Activated T-helper 2 cell treated with anti-CD3 and anti-CD28 coated beads, Interferon-gamma antibody, Interleukin-2, Interleukin-4, amounts not matched to agents 10 μg/mL and 5 μg/mL and 100 μg/mL, durations not matched to agents 14 hours and 24 hours and 36 hours (primary cell): ENCODE measurements at places on chromosomes 1 and 21. TPM values are rescaled to one million over a fixed set of nuclear protein-coding genes. Genes with fewer than 3 reads are reported as not detected.

RHEX gene
- not detected in 2 replicates for total RNA-seq

MFAP2 gene
- 0.32 TPM in 1 of 2 replicates, not detected in the other for total RNA-seq

CLCA1 gene
- not detected in 2 replicates for total RNA-seq

ADGRL4 gene
- total RNA-seq = not detected in 2 replicates

CFAP107 gene
- not detected in 2 replicates for total RNA-seq

IL10RB gene
- 23.4 and 24.7 TPM in 2 replicates for total RNA-seq

ANKRD65 gene
- total RNA-seq = not detected in 2 replicates

DNA sequence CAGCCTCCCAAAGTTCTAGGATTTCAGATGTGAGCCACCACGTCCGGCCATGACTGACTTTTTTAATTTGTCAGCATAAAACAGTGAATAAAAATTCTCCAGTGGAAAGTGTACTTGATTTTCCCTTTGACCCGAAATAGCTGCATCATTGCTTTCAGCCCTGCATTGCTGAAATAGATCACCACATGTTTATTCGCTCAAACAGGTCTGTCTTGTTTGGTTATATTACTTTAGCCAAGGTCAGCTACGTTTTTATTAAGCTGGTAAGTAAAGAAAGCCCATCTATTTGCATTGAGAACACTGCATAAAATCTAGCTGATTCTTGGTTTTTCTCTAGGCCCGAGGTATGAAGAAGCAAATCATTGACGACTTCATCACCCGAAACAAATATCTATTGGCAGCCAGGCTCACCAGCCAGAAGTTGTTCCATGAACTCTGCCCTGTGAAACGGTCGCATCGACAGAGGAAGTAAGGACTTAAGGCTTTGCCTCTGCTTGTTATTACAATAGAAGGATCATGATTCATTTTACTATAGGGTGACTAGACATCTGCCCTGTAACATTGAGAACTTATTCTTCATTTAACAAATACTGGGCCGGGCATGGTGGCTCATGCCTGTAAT is 25.6 kb downstream of the AGMAT start:
- no peak for DNase-seq

DNA sequence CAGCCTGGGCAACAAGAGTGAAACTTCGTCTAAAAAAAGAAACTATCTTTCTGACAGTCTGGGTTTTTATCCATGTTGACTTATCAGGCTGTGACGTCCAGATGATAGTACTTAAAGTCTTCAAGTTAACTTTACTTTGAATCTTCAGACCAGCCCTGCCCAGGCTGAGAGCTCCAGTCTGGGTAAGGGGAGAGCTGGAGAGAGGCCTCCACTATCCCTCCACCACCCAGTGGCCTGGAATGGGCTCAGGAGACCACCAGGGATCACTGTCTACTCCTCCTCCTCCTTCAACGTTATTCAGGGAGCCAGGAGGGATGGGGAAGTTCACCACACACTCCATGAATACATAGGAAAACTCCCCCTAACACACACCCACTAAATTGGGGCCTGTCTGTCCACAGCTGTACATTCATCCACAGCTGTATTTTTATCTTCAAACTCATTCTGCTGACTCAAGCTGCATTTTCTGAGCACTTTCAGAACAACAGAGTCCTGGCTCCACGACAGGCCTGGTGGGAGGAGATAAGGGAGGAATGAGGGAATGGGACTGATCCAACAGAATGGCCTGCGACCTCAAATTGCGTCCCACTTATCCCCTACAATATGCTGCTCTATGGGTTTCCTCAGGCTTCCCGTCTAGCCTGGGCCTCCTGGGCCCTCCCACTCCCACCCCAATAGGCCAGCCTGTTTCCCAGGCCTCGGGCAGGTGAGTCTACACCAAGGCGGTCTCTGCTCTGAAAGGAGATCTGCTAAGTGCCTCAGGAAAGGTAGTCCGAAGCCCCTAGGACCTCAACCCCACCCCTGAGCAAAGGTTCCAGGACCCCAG is 1.8 kb downstream of the SLC45A3 start:
- DNase-seq = no peak

- no peak for DNase-seq
Measured at GRCh38 chr1:212621043-212621948, 12.7 kb downstream of the ATF3 start.

DNA sequence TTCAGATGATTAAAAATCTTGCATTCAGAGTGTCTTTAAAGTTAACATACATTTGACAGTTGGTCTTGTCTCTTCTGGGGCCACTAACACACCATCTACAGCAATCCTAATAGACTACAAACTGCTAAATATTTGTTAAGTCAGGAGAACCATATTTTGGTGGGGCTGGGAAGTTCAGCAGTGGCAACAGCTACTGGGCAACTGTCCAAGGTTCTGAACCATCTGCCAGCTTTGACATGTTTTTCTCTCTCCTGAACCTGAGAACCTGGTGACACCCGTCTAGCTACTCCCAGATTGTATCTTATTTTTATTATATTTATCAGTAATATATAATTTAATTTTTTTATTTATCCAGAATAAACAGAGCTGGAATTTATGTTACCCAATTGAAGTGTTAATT is 199.0 kb upstream of the DPYD start:
- no peak for DNase-seq

GRCh38 chr1:68590473-68590872 is 93.6 kb upstream of the DEPDC1 start:
- no peak for DNase-seq

DNA sequence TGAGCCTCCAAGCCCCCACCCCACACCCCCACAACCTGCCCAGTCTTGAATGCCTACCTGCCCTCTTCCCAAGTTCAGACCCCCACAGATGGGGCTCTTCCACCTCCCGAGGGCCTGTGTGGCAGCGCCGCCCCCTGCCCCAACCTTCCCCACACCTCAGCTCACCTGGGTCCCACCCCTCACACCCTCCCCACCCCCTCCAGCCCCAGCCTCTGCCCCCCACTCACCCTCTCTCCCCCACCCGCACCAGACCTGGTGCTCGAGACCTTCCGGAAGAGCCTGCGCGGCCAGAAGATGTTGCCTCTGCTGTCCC is 9.2 kb downstream of the TNFRSF18 start:
- DNase-seq = no peak

GRCh38 chr1:34113362-34113761 is 51.7 kb downstream of the CSMD2 start:
- no peak for DNase-seq

DNA sequence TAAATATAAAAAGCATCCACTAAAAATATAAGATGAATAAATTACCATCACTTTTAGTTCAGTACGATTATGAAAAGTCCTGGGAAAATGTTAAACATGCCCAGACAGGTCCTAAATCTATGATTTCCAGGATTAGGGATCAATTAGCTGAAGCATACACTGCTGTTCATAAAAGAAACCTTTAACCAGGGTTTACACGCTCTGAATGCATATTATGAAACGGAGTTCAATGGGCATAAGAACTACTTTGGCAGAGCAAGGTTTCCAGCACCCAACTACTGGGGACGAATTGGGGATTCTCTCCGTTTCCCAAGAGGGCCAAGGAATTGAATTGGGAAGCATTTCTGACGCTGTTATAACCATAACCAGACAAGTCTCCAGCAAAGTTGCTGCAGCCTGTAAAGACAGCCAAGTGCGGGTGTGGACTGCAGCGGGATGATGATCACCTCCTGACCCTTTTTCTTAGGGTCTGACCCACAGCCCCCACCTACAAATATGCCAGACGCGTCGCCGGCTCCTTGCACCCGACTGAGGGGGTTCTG is 1.6 kb downstream of the SLC30A1 start:
- no peak for DNase-seq

GRCh38 chr1:246488674-246489073 is 18.4 kb downstream of the SMYD3 start:
- DNase-seq = no peak

GRCh38 chr1:76577525-76578185 is 289.6 kb upstream of the ST6GALNAC5 start:
- DNase-seq = no peak

- no peak for DNase-seq
Measured at GRCh38 chr1:175803413-175803812, 60.0 kb upstream of the TNR start.

GRCh38 chr1:109803901-109804331 is 40.2 kb upstream of the EPS8L3 start:
- no peak for DNase-seq

DNA sequence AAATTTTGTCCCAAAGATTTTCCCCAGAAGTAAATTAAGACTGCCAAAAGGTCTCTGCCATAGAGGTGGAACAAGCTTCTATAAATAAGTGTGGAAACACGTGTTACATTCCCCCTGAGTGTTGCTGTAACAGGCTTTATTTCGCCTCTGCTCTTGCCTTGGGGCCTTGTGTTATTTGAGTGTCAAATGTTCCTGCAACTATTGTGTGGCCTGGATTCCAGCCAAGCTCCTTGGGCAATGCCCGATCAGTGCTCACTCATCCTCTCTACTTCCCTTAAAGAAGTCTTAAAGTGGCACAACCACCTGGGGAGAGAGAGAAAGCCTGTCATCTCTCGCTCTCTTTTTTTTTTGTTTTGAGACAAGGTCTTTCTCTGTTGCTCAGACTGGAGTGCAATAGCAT is 156.7 kb downstream of the NR5A2 start:
- no peak for DNase-seq

GRCh38 chr1:200075938-200076546 is 48.5 kb downstream of the NR5A2 start:
- DNase-seq = no peak

DNA sequence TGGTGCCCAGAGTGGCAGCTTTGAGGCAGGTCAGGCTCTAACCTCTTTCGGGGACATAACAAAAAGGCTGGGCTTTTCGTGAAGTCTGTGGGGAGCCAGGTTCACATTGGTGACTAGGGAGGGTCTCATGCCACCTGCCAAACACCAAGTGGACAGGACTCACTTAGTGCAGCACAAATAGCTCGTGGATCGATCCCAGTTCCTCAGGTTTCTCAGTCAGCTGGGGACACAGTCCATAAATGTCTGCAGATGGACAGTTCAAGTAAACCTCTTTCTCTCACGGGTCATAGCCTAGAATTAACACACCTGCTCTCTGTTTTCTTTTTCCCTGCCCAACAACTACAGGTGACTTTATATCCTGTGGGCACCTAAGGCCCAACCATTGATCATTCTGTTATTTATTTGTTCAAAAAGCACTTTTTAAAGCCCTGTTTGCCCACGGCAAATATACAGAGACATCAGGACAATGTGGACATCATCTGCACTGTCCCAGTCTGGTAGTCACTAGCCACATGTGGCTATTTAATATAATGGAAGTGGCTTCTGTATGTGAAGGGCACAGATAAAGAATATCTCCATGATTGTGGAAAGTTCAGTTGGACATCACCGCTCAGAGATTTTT is 53.5 kb downstream of the CAPN2 start:
- DNase-seq = no peak

DNA sequence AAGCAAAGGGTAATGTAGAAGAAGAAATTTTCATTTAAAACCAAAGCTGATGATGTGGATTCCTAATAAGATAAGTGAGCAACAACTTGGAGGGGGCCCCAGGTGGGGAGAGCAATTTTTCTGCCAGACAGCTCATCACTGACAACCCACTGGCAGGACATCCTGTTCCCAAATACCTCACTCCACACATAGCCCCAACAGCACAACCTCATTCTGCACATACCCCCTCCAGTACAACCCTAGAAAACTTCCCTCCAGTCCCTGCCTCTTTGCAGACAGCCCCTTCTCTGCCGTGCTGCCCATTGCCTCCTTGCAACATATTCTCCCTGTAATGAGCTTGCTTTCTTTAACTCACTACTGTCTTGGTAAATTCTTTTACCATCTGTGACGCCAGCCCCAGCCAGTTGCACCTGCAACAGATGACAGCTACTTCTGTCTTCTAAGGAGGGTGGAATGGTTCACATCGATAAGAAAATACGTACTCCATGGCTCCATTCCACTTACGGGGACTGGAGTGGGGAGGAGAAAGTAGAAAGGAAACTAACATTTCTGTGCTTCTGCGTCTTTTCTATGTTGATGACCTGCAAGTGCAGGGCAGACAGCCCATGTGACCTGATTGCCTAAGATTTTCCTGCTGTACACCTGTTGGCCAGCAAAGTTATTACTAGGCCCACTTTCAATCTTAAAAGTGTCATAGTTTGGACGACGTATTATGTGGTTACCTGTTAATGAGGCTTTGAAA is 14.7 kb downstream of the RHEX start:
- no peak for DNase-seq

DNA sequence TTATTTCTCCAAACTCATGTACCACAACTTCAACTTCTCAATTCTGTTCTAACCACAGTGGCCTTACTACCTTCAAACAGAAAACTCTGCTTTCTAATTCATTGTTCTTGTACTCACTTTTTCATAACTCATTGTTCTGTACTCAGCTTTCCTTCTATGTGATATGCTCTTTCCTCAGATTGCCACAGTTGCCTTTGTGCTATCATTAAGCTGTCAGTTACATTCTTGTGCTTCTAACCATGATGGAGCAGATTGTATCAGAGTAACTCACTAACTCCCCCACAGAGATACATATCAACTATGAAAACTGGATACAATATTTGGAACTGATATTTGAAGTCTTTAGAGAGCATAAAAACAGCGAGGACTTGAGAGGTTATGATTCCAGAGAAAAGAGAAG is 1213.7 kb downstream of the KCNT2 start:
- no peak for DNase-seq

- no peak for DNase-seq
Measured at GRCh38 chr1:1550591-1551432, 10.4 kb upstream of the TMEM240 start.

- DNase-seq = no peak
Measured at GRCh38 chr1:70737125-70737524, 310.5 kb downstream of the PTGER3 start.

DNA sequence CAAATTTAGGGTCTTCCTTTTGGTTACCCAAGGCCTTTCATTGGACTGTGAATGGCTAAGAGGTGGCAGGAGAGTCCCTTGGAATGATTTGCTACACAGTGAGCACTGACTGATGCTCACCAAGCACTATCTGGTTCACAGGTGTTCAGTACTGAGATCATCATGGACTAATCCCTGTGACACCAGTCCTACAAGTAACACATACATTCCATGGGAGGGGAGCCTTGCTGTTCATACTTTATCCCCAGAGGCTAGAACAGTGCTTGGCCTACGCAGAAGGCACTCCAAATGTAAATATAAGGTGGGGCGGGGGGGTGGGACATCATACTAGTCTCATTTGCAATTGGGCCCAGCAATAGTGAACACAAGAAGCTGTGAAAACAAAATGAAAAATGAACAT is 20.5 kb upstream of the TMEM200B start:
- DNase-seq = no peak

GRCh38 chr1:109578947-109579443 is 30.6 kb downstream of the GNAI3 start:
- no peak for DNase-seq
